Mesenteric fat pad (tissue), 1 donor: ENCODE measurements at places on chromosomes 3 and 15. TPM values are rescaled to one million over a fixed set of nuclear protein-coding genes. Genes with fewer than 3 reads are reported as not detected.

Gene COL7A1
- 0.84 TPM for total RNA-seq

Gene MELTF
- total RNA-seq, result 28.2 TPM

Gene VGLL3
- total RNA-seq, result 129 TPM

Gene GOLGA6L7
- total RNA-seq, result not detected

Gene SERPINI2
- total RNA-seq, result not detected

Gene LRRC15
- 0.35 TPM for total RNA-seq

Gene CCDC13
- 1.3 TPM for total RNA-seq

Gene PTX3
- 618 TPM for total RNA-seq

Gene GOLGA6B
- not detected for total RNA-seq

Gene OCA2
- not detected for total RNA-seq
